ENCODE measurements at places on chromosomes 4 and X. TPM values are rescaled to one million over a fixed set of nuclear protein-coding genes. Genes with fewer than 3 reads are reported as not detected.

The SEC24D gene
- 66.7 TPM for total RNA-seq

DNA sequence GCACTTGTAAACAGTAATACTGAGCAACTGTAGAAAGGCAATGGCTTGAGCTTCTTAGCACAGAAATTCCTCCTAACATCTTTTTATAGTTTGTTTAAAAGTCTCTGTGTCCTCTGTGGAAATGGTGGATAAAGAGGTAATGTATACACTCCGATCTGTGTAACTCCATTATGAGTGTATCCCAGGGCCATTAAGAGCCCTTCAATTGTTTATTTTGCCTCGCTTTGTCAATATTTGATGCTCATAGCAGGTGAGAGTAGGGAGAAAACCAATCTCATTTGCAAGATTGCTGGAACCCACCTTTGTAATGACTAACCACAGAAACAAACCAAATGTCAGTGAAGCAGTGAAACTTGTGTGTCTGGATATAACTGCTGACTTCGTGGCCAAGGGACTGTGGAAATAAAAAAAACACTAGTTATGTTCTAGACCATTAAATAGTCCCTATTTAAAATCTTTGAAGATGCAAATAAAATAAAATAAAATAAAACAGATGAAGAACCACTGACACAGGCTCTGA lies 598.2 kb upstream of the BOD1L1 start:
- DNase-seq = no peak

GRCh38 chr4:24321131-24321530 lies 263.2 kb downstream of the DHX15 start:
- DNase-seq = no peak

GRCh38 chr4:55272589-55272988 lies 73.5 kb upstream of the SRD5A3 start:
- no peak for DNase-seq

- no peak for DNase-seq
Measured at GRCh38 chr4:76957004-76957738, 7.6 kb downstream of the SEPTIN11 start.

- no peak for DNase-seq
Measured at GRCh38 chr4:151304755-151305154, 20.6 kb downstream of the SH3D19 start.

- no peak for DNase-seq
Measured at GRCh38 chr4:140769209-140769608, 13.0 kb upstream of the TBC1D9 start.

DNA sequence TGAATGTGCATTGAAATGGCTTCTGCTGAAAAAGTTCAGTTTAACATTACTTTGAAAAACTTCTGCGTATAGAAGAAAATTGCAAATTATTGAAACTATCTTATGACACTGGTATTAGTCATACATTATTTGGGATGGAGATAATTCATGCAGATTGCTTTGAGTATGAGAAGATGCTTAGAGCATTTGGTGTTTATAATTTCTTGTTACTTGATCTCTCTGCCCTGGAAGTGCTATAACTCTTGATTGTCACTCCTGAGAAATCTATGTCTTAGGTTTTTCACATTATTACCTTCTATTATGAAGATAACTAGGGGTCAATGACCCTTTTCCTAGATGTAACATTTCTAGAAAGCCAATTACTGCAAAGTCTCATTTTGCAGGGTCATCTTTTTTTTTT lies 36.4 kb downstream of the TMEM131L start:
- DNase-seq = no peak

The DDX3X gene
- total RNA-seq = 247 TPM

Data from ureter (tissue), 1 donor.